ENCODE measurements at places on chromosomes 12 and 14.

DNA sequence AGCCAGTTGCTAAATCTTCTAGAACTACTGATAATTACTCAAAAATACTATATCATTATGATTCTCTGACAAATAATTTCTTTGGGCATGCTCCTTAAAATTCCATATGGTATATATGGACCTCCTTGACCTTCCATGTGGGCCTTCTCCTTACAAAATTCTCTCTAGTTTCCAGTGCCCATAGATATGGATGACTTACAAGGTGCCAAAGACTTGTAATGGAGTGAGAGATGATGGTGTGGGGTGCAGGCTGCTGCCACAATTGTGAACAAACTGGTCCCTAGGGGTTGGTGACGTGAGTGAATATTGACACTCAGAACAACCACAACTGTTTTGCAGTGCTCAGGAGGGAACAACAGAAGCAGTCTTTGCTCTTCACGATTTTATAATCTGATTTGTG lies 378.9 kb downstream of the SNAPC1 start:
- DNase-seq: no peak

GRCh38 chr14:33343016-33343415 lies 404.3 kb downstream of the NPAS3 start:
- no peak for DNase-seq

GRCh38 chr12:91142221-91142631 lies 30.9 kb upstream of the LUM start:
- no peak for DNase-seq

DNA sequence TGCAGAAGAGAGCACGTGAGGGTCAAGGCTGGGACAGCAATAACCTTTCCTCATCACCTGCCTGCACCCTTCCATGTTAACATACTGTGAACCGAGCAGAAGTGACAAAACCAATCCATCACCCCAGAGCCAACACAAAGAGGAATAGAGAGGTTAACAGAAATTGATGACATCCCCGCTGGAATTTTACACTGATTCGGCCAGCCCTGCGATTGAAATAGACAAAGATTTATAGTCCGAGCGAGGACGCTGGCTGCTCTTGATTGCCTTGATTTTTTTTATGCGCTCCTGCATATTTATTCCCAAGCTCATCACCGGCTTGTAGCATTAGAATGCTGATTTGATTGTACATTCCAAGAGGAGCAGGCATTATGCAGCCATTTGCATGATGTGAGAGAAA lies 729.7 kb downstream of the BCL11B start:
- no peak for DNase-seq

- DNase-seq: no peak
These were observed 61.1 kb upstream of the PLBD1 start for GRCh38 chr12:14628771-14629170.

GRCh38 chr14:89425931-89426330 lies 8.9 kb upstream of the FOXN3 start:
- no peak for DNase-seq

Measured in stimulated activated CD4-positive, alpha-beta T cell treated with anti-CD3 and anti-CD28 coated beads, Interleukin-12 subunit alpha, Interleukin-12 subunit beta, amount 100 ng/mL, for 4 hours (primary cell).